GM04503 (cell line): ENCODE measurements at places on chromosomes 5 and 9.

DNA sequence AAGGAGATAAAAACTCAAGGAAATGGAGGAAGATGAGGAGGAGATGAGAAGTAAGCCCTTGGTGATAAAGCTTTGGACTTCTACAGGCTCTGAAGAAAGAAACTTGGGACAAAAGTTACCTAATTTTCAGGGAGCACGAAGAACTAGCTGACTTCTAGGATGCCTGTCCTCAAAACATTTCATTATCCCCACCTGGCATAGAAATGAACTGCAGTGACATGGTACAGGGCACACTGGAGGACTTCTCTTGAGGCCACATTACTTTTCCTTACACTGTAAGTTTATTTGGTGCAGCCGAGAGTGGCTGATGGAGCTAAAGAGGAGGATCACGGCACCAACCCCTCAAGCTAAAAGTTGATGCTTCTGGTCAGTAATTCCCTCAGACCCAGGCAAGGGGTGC, 269.5 kb upstream of the MSX2 start:
- DNase-seq, result no peak

DNA sequence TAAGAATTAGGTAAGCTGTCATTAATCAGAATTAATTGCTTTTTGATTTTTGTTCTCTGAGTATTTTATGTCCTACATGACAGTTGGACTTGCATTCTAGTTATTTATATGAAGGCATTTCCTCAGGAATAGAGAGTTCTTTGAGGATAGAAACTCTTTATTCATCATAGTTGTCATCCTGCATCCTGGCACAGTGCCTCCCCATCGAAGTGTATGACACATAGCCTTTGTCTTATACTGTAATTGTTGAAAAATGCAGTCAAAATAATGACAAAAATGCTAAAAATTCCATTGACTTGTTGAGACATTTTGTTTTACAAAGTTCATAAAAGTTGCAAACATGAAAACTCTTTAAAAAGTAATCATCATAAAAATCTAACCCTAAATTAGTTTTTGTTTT, 36.5 kb downstream of the CFAP95 start:
- DNase-seq, result peak; percentile 72

- DNase-seq, result no peak
These were observed 51.5 kb downstream of the MRPS30 start for GRCh38 chr5:44860267-44860666.

GRCh38 chr5:58357121-58357520, 102.8 kb downstream of the PLK2 start:
- no peak for DNase-seq

- no peak for DNase-seq
These were observed 10.8 kb downstream of the KCNT1 start for GRCh38 chr9:135712613-135713295.

DNA sequence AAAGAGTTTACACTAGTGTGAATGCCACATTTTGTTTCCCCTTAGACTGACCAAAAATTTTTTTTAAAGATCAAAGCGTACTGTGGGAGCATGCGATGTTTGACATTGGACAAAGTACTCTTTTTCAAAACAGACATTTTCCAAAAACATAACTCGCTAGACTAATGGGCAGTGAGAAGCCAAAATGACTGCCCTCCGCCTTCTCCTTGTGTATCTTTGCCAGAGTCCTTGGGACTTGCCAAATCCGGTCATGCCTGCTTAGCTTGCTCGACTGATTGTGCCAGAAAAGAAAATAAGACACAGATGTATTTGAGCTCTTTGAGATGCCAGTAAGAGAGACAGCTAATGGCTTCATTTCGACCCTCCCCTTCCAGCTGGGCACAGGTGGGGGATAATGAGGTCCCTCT, 157.5 kb downstream of the MAPKAP1 start:
- DNase-seq, result no peak
